ENCODE measurements at places on chromosomes 3 and 15. TPM values are rescaled to one million over a fixed set of nuclear protein-coding genes. Genes with fewer than 3 reads are reported as not detected.

DNA sequence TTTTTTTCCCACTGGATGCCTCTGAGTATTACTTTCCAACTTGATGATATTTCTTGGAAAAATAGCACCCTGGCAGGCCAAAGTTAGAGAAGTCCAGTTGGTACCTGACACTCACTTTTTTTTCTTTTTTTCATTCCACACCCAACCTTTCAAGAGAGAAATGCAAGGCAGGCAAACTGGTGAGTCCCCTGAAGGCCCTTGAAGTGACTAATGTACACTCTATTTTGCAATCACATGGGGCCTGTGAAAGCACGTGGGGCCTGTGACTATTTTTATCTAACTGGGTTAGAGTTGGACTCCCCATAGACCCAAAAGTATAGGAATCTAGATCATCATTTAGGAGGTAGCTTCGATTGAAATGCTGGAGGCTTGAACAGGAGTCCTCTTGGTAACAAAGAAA, 316.7 kb downstream of the CHL1 start:
- no peak for DNase-seq

PLA2G4B gene
- total RNA-seq, result 10.5 TPM

GRCh38 chr15:58307313-58307961, 124.4 kb upstream of the LIPC start:
- no peak for DNase-seq

GRCh38 chr15:75420698-75421097, 30.8 kb downstream of the SIN3A start:
- no peak for DNase-seq

GRCh38 chr3:5190147-5190791, 2.8 kb downstream of the EDEM1 start:
- no peak for DNase-seq

- no peak for DNase-seq
These were observed 51.9 kb downstream of the ARHGAP31 start for GRCh38 chr3:119346076-119346496.

- DNase-seq, result peak; percentile 22
These were observed 31.8 kb downstream of the IQGAP1 start for GRCh38 chr15:90419738-90420406.

DNA sequence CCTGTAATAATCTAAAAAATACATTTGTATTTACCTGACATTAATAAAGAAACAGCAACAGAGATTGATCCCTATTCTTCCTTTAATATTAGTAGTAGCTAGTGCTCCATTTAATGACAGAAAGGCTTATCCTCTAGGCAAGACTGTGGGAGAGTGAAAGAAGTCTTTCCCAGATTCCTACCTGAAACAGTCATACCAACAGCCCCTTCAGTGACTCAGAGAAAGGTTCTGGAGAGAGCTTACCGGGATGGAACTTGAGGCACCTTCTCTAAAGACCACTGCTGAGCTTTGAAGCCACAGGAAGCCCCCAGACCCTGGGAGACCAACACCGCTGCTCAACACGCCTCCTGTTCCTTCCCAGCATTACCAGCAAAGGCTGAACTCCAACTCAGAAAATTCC, 66.9 kb upstream of the FGF12 start:
- DNase-seq, result no peak

DNA sequence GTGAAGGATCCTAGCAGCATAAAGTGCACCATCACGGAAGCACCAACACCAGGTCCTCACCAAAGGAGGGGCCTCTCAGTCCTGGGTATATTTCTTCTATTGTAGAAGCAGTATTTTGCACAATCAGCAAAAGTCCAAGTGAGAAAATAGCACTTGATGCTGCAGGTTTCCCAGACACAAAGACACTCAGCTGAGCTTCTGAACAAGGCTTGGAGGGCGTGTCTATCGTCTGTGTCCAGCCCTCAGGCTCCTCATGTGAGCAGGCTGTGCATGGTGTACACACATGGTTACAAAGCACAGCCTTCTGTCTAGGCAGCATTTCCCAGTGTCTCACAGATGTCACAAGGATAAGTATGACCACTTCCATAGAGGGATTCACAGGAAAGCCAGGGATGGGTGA, 98.3 kb upstream of the SPATA12 start:
- no peak for DNase-seq

CAMP gene
- not detected for total RNA-seq

DNA sequence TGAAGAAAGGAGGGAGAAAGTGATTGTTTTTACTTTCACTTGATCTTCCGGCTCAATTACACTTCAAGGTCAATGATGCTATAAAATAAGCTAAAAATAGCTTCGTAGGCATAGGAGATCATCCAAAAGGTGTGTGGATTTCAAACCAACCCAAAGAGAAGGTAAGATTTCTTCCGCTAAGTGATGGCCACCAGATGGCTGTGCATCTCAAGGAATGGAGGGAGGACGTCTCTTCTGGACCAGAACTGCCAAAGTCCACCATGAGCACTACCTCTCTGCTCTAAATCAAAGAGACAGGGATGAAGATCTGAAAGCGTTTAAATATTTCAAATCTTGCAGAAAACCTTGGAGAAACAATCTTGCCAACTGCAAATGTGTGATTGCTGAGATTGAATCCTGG, 199.1 kb upstream of the ZPLD1 start:
- DNase-seq, result no peak

DNA sequence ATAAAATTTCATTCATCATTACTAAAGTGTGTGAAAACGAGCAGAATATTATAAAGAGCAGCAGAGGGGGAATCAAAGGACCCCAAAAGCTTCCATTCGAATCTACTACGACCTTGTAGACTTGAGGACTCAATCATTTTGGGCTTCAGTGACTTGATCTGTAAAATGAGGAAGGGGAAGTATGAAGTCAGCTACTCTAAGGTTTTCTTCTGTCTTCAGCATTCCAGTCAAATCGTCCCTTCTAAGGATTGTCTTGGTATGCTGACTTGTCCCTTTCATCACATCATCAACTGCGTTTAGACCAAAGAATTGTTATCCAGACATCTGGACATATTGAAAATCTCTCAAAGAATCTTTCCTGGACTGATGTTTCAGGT, 44.8 kb downstream of the PLD1 start:
- no peak for DNase-seq

DNA sequence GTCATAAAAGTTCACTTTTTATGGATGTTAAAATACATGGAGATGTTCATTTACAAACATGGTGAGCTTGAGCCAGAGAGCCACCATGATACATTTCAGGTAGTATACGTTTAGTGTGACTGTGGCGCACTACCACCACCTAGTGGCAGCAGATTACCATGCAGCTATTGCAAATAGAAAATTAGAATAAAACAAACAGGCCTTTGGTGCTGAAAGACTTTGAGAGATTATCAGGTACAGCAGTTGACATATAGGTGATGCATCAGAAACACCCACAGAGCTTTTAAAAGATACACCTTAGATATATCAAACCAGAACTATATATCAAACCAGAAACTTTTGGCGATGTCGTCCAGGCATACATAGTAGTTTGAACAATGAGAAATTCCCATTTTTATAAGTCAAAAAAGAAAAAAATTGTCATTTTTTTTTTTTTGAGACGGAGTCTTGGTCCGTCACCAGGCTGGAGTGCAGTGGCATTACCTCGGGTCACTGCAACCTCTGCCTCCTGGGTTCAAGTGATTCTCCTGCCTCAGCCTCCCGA, 42.0 kb upstream of the ICE2 start:
- DNase-seq, result peak; percentile 65

- DNase-seq, result no peak
These were observed 23.6 kb downstream of the BHLHE40 start for GRCh38 chr3:5002871-5003247.

TAGLN3 gene
- 0.46 TPM for total RNA-seq

CLRN1 gene
- total RNA-seq, result not detected

IQCF5 gene
- not detected for total RNA-seq

DNA sequence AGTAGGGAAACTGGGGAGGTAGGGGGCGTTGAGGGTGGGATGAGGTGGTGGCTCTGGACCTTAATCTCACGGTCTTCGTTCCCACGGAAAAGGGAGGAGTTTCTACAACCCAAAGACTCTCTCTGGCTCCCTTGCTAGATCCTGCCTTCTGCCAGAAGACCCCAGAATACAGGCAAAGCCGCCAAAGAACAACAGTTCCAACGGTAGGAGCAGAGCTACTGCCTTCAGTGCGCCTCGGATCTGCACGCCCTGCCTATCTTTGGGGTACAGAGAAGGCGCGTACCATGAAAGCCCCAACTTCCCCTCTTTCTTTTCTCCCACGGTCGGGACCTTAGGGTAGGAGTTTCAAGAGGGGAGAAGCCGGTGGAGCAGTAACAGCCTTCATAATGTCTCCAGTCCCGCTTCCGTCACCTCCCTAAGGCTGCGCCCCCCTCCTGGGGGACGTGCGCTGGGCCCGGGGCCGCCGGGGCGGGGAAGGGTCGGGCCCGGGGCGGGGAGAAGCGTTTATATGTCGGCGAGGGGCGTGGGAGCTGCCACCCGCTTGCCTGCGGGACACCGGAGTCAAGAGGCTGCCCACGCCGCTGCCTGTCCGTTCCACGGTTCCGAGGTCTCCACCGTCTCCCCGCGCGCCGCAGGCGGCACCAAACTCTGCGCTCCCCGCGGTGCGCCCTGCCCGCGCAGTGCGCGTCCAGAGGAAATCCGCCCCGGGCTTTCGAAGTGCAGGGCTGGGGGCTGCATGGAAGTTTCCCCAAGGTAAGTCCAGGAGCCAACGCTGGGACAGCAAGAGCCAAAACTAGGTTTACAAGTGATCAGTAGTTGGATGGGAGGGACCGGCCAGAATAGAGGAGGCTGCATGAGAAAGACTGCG, at the start of gene COL6A6:
TSS of gene COL6A6 (plus strand) at position 533 of the 868 bp plus-strand sequence. CDS start 43,188 bp downstream, outside the sequence.
- DNase-seq, result no peak

All from activated T-helper 2 cell treated with anti-CD3 and anti-CD28 coated beads, Interferon-gamma antibody, Interleukin-2, Interleukin-4, amounts not matched to agents 10 μg/mL and 5 μg/mL and 100 μg/mL, durations not matched to agents 14 hours and 24 hours and 36 hours (primary cell).